ENCODE measurements at places on chromosomes 6 and 20.

DNA sequence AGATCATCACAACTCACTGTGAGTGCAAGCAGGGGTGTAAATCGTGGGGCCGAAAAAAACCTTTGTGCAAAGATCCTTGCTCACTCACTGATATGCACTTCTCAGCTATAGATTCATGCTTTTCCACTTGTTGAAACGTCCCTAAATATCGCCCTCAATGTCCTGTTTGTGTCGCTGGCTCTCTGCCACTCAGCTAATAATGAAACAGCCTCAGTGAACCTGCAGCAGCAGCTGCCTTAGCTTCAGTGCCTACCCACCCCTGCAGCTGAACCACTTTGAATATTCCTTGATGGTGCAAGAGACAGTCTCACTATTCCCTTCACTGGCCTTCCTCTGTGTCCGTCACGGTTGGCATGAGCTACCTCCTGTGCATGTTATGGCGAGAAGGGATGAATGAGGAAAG is 128.9 kb upstream of the NAA20 start:
- peak; percentile 52 for DNase-seq

DNA sequence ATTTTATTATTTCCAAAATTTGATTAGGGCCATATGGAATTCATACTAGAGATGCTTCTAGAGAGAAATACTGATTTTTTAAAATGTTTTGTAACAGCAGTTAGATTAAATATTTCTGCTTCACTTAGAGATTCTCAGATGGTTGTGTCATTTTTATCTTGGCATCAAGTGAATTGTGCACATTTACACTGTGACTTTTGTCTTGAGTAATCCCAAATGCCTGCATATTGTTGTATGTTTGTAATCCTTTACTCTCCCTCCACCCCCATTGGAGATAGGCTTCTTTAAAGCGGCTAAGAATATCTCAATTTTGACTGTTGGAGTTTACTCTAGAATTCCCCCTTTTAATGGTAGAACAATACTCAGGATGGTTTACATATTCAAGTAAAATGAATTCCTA is 19.0 kb downstream of the STX16 start:
- DNase-seq = no peak

- no peak for DNase-seq
These were observed 45.2 kb downstream of the ANKEF1 start for GRCh38 chr20:10079964-10080363.

GRCh38 chr20:31595654-31596411 is 9.3 kb upstream of the ID1 start:
- peak; percentile 59 for DNase-seq

DNA sequence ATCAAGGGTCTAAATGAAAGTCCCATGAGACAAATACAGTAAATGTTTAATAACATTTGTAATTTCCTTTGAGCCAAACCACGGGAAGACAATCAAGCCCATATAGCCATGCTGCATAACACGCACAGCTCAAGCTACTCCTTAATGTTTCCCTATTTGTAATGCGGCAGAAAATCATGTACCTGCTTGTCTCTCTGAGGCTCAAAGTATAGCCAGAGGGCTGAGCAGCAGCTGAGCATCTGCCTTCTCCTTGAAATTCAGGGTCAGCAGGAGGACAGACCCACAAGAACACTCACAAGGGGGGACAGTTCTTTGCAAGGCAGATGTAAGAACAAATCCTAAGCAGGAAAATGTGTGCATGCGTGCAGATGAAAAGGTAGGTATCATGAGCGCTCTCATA is 45.8 kb upstream of the JARID2 start:
- no peak for DNase-seq

- no peak for DNase-seq
These were observed 223.1 kb downstream of the BCAS1 start for GRCh38 chr20:53847139-53847836.

- DNase-seq = peak; percentile 52
These were observed 9.1 kb downstream of the KIZ start for GRCh38 chr20:21134883-21135493.

GRCh38 chr6:91013511-91013910 is 426.6 kb upstream of the MAP3K7 start:
- DNase-seq = peak; percentile 51

GRCh38 chr6:23031986-23032385 is 462.6 kb downstream of the HDGFL1 start:
- no peak for DNase-seq

- DNase-seq = no peak
These were observed 398.1 kb downstream of the LMBRD1 start for GRCh38 chr6:69398729-69399128.

DNA sequence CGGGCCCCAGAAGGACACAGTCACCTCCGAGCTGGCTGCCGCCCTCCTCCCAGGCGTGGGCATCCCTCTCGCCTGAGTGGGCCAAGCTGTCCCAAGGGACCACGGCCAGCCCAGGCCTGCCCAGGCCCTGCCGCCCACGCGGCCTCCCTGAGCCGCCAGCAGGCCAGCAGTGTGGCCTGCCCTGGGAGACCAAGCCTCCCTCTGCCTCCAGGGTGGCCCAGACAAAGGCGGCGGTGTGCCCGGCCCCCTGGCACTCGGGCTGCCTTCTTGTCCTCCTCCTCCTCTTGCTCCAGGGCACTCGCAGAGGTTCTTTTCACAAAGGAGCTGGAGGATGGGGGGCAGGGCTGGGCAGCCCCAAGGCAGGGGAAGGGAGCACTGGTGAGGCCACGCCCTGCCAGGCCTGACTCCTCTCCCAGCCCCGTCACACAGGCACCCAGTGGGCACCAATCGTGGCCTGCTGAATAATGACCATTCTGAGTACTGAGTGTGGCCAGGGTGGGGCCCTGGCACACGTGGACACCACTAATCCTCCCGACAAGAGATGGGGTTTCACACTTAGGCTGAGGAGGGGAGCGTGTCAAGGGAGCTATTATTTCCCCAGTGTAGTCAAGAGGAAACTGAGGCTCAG is 25.3 kb downstream of the NOL4L start:
- DNase-seq = peak; percentile 58

DNA sequence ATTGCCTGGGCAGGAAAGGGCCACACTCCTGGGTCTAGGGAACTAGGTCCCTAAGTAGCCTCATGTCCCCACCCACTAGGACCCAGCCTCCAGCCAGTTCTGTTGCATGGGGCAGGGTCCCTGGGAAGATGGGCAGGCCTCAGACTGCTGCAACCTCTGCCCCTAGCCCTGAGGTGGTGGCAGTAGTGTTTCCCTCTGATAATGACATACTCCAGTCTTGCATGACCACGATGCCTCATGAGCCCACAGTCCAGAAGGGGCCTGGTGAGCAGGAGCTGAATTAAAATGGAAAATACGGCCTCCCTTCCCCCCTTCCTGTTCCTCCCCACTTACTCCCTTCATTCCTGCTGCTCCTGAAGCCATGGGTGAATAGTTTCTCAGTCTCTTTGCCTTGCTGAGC is 36.0 kb upstream of the SCRT2 start:
- DNase-seq = no peak

- DNase-seq = no peak
These were observed 51.1 kb downstream of the SLC22A1 start for GRCh38 chr6:160172704-160173103.

DNA sequence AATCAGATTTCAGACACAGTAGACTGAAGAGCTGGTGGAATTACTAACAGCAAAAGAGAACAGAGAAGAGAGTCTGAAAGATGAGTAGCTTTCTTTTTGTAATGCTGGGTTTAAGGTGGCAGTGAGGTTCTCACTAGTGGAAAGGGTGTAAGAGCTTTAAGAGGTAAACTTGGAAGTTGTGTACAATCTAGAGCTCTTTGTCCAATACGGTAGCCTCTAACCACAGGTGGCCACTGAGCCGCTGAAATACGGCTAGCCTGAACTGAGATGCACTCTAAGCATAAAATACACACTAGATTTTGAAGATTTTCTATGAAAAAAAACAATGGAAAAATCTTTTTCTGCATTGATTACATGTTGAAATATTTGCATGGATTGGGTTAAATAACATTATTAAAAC is 4.0 kb downstream of the ELOVL2 start:
- peak; percentile 41 for DNase-seq

DNA sequence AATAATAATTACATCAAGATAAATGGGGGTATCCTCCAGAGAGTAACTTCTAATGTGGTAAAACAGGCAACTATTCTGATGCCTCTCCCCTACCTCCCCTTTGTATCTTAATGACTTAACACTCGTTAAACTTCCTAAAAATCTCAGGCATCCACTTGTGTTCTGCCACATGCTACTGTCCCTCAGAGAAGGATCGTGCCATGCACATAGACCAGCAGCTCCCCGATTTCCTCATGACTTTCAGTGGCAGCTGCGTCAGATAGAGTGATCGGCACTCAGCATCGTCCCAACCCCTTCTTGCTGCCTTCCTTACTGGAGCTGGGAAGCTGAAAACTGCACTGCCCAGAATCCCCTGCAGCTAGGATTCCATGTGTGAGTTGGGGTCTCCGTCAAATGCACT is 32.1 kb downstream of the RIPOR2 start:
- DNase-seq = no peak

DNA sequence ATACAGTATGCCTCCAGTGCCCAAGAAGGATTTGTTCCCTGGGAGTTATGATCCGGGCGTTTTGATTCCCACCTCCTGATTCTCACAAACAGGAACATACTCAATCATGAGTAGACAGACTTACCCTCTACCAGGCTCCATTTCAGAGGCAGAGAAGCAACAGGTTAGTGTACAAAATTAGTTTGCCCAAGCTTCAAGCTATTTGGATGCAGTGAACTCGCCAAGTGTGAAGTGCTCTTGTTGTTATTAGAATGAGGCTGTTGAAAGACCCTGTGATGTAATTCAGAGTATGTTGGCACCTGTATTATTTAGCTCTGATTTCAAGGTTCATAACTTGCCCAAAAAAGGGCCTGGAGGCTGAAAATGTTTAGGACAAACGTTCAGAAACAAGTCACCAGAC is 247.0 kb downstream of the PHACTR1 start:
- no peak for DNase-seq

DNA sequence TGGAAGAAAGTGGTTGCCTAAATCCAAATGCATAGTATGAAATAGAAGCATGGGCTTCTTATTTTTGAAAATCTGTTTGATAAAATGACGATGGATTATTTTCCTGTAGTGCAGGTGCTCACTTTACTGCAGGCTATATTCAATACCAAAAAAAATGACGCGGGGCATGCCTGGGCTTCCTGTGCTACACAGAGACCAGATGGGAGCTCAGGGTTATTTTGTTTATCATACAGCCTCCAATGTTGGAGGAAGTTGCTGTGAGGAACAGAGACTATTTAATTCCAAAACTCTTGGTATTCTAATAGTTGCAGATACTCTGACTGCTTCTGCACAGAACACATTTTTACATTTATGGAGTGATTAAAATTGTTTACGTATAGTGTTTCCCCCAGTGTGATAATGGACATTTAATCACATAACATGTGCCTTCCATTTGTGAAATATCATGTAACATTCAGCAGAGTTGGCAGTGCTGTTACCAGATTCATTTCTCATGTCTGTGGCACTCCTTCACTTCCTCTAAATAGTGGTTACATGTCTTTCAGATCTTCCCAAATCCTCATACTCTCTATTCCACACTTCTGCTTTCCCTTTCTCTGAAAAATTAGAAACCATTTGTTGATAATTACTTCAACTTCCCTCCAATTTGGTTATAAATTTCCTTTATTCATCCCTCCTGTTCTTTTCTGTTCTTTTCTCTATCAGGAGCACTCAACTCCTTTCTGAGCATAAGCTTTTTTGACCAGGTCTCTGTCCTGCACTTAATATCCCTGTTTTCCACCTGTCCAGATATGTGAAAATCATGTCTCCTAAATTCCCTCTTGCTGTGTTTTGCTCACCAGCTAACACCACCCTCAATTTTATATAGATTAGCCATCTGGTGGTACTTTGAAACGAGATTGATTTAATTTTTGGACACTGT is 121.6 kb downstream of the ADGRB3 start:
- no peak for DNase-seq

DNA sequence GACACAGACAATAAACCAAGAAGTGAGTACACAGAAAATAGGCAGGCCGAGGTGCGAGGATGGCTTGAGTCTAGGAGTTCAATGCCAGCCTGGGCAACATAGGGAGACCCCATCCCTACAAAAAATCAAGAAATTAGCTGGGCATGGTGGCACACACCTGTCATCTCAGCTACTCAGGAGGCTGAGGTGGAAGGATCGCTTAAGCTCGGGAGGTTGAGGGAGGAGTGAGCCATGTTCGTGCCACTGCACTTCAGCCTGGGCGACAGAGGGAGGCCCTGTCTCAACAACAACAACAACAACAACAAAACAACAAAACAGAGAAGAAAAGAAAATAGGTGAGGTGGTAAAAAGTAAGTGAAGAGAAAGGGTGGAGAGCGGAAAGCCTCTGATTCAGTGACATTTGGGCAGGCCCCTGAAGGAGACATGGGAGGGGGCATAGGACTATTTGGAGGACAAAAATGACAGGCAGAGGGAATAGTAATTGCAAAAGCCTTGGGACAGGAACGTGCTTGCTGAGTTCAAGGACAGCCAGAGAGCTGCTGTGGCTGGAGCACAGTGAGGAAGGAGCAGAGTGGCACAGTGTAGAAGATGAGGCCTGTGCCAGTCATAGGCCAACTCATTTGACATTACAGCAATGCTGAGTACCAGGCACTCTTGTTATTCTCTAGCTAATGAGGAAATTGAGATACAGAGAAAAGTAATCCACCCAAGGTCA is 160.6 kb downstream of the VEGFA start:
- no peak for DNase-seq

- DNase-seq = no peak
These were observed 15.9 kb downstream of the BCAS1 start for GRCh38 chr20:54054516-54054915.

GRCh38 chr6:149948011-149948410 is 6.2 kb downstream of the ULBP2 start:
- no peak for DNase-seq

GRCh38 chr6:137964876-137965275 is 97.8 kb downstream of the TNFAIP3 start:
- DNase-seq = no peak

GRCh38 chr20:31972471-31973021 is 4.6 kb downstream of the XKR7 start:
- DNase-seq = no peak

GRCh38 chr6:125149256-125150144 is 4.1 kb upstream of the TPD52L1 start:
- no peak for DNase-seq

DNA sequence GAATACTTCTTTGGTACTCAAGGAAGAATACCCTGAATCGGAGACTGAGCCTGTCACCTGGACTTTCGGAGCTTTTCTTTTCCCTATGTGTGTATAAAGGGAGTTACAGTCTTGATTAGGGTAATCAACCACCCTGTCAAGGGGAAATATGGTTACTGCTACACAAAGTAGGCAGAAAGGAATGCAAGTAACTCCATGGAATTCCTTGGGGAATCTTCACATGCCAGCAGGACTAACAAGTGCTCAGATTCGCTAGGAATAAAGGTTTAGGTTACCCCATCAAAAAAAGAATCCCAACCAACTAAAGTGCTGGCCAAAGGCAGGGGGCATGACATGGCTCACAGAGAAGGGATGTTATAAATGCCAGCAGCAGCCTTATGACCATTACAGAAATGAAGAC is 10.4 kb downstream of the KCNS1 start:
- DNase-seq = no peak

DNA sequence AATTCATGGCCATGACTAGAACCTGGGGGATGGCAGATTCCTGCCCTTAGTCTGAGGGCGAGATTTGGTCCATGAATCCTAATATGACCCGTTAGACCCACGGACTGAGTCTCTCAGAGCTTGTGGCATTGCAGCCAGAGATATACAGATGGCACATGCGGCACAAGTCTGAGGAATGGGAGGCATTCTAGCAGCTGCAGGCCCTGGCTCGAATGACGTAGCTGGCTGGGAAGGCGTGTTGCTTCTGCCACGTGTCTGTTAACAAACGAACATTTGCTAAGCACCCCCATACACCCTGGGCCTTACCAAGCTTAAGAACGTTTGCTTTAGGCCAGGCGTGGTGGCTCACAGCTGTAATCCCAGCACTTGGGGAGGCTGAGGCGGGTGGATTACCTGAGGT is 68.0 kb downstream of the CD164 start:
- no peak for DNase-seq
